ENCODE measurements at places on chromosomes 3 and 15.

DNA sequence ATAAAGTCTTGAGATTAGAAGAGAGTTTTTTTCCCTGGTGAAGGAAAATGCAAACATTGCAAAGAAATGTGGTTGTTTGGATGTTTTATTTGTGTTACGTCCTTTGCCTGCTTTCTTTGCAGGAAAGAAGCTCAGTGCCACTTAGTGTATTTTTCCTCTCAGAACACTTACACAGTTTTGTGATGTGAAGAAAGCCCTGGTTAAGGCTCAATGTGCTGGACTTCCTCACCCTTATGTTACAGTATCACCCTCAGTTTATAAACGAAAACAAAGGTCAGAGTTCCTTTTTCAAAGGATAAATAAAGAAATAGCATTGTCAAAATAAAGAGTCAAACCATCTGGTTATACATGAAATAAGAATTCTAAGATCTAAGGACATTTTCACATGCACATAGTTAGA is 45.9 kb downstream of the RNF13 start:
- DNase-seq, result no peak

- no peak for DNase-seq
Observed at GRCh38 chr3:41507336-41508062, 308.2 kb downstream of the CTNNB1 start.

DNA sequence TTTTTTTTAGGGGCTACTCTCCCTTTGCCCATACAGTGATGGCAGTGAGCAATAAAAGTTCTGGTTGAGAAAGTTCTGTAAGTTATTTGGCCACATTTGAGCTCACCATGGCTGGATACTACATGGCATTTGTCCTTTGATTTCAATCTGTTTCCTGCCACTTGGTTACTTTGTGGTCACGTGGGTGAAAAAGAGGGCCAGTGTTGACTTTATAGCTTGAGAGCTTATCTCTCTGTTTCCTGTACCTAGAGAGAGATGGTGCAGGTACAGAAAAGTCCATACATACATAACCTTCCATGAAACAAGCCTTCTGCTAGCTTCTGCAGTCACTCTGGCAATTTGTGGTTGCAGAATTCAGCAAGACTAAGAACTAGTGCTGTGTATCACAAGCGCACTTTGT is 23.4 kb upstream of the MECOM start:
- no peak for DNase-seq

DNA sequence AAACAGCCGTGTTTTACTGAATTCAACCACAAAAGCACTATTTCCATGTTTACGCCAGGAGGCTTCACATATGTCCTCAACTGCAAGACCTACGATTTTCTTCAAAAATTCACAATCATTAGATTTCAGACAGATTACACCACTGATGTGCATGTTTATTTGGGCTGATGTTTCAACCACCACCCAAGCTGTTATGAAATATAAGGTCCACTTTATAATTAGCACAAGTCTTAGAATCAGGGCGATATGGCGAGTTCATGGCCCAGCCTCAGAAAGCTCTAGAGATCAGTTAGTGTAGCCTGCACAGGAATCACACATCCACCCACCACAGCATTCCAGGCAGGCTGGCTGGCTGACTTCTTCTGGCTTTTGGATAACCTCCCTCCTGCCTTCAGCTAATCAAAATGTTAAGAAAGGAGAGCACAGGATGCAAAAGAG is 15.4 kb downstream of the SH3BP5 start:
- DNase-seq, result no peak

DNA sequence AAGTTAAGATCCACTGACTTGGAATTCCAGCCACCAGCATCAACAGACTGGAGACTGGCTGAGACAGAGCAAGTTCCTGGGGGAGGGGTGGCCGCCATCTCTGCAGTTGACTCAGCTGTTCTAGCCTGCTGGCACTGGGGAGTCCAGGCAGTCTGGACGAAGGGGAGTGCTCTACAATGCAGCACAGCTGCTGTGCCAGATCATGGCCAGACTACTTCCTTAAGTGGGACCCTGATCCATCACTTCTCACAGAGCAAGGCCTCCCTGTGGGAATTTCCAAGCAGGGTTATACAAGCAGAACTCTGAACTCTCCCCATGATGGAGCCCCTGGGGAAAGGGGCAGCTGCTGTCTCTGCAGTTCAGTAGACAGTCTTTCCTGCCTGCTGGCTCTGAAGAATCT is 35.2 kb downstream of the PYGO1 start:
- no peak for DNase-seq

DNA sequence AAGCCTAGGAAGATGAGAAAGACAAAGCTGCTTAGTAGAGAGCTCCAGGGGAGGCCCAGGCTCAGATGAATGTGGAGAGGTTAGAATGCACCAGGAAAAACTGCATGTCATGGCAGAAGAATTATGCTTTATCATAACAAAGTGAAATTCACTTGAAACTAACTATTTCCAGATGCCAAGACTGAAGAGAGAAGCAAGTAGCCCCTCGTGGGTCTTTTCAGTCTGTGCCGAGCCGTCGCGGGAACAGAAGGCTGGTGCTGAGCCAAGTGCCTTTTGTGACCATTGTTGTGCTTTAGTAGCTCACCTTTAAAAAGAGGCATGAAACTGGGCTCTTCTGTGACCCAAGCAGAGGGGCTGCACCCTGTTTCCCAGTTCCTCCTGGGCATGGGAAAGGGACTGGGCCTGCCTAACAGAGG is 73.2 kb downstream of the CHDH start:
- DNase-seq, result no peak

DNA sequence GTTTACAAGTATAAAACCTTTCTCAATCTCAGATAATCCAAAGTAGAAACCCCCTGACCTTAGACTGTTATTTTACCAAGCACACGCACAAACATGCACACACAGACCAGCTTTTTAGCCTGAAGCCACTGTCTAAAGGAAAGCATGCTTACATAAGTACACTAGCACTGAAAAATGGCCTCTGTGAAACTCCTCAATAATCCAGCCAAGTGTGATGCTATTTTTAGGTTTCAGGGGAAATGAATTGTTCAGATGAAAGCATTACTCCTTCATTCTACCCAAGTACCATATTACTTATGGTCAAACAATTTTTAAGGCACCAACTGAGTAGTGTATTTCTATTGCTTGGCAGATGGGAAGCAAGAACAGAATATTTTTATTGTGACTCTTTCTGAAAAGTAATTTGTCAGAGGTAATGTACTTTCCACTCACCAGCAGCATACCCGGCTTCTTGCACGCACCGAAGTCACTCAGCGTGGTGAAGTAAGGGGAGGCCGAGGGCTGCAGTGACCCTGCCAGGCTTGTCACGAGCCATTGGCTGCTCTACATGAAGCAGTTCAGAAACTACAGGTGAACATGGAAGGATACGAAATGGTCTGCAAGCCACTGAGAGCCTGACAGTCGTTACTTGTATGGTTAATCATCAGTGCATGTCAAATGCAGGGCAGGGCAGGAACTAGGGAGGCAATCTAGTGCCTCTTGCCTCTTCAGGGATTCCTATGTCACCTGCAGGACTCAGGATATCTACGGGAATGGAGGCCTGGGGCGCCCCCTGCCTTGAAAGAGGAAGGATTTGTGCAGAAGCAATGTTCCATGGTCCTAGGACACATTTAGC is 106.7 kb downstream of the GABRB3 start:
- no peak for DNase-seq

GRCh38 chr3:157279237-157279636 is 119.3 kb upstream of the CCNL1 start:
- no peak for DNase-seq

DNA sequence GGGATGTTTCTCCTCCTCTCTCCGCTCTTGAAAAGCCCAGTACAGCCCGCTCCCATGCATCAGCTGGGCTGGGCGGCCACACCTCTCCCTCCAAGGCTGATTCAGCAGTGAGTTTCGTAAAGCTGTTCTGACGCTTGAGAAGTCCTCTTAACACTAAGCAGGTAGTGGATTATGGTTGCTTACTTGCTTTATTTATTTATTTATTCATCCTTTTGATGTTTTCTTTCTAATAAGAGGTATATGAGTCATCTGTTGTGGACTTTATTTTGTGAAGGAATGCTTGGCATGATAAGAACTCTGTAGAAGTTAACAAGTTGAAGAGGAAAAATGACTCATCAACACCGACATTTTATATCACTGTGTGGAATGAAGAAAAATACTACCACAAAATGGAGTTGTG is 285.0 kb downstream of the SQOR start:
- no peak for DNase-seq
